ENCODE measurements at places on chromosomes 7 and 10. TPM values are rescaled to one million over a fixed set of nuclear protein-coding genes. Genes with fewer than 3 reads are reported as not detected.

The ABCC2 gene
- 2.4 TPM for polyA plus RNA-seq

The NOS3 gene
- polyA plus RNA-seq = 3.1 TPM

The PKD2L1 gene
- not detected for polyA plus RNA-seq

The PRKCQ gene
- polyA plus RNA-seq = 12.6 TPM

The PPP1R3C gene
- polyA plus RNA-seq = 0.94 TPM

The CDK1 gene
- 165 TPM for polyA plus RNA-seq

The POU6F2 gene
- polyA plus RNA-seq = 5.0 TPM

The EN2 gene
- not detected for polyA plus RNA-seq

The RARRES2 gene
- 314 TPM for polyA plus RNA-seq

All from GM23338 (cell line).